ENCODE measurements at places on chromosomes 7 and 10.

DNA sequence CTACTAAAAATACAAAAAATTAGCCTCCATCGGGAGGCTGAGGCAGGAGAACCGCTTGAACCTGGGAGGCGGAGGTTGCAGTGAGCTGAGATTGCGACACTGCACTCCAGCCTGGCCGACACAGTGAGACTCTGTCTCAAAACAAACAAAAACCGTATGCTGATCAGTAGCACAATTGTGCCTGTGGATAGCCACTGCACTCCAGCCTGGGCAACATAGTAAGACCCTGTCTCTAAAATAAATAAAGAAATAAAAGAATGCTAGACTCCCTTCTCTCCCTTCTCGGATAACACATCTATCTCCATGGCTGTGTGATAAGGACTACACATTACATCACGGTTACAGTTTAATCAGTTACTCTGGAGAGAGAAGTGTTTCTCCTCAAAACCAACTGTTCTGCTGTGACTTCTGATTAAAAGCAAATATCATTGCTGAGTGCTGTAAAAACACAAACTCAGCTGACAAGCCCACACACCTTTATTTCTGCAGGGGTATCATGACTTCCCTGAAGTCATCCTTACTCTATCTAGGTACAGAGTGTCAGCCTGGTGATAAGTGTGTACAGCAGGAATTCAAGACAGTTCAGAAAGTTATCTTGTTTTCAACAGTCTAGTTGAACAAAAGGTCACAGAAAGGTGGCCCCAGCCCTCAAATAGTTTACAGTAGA lies 5.3 kb upstream of the ARHGAP19 start:
- DNase-seq = no peak

GRCh38 chr10:63114031-63114814 lies 18.9 kb upstream of the NRBF2 start:
- no peak for DNase-seq

DNA sequence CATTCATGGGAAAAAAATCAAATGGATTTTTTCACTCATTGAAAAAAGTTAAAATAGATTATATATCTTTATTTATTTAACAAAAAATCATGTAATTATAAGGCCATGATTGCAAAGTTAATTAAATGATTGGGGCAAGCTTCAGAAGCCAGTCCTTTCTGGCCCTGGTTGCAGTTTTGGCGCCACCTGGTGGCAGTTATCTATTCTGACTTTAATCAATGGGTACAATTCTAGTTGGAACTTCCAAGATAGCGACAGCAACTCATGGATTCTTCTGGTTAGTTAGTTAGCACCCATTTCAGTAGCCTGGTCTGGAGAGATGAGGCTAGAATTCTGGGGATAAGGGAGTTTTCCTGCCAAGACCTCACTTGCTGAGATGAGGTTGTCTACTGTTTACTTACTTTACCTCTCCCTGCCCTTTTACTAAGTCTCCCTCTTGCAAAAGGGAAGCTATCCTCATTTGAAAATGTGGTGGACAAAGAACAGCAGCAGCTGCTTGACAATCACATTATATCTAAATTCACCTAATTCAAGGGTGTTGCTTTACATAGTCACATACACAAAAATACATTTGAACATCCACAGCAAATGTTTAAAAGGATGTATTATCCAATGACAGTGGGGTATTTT lies 42.3 kb downstream of the NOC3L start:
- DNase-seq = peak; percentile 53

- DNase-seq = no peak
Measured at GRCh38 chr7:81789406-81790119, 19.7 kb upstream of the HGF start.

- no peak for DNase-seq
Measured at GRCh38 chr10:55550236-55550635, 749.2 kb upstream of the PCDH15 start.

DNA sequence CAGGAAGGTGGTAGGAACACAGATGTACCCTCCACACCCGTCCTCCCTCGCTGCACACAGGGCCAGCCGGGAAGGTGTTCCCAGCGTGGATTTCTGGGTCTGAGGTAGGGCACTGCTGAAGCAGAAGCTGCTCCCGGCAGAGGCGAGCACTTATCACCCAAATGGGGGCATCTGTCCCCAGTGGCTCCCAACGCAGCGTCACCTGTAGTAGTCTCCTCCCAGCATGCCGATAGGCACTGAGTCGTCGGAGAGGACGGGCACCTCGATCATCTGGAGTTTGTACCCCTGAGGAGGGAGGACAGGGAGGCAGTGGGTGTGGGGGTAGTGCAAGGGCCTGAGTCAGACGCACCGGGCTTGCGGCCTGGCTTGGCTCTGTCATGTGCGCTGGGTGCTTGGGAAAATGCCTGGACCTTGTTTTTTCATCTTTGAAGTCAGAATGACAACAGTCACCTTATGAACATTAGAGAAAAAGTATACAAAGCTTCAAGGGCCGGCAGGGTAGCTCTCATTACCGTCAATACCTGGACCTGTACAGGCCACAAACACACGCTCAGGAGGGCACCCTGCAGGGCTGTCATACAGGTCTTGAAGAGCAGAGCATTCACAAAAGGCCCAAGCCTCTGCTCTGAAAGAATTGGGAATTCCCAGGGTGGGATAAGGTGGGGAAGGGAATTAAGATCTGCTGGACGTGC lies 3.1 kb upstream of the PYROXD2 start:
- DNase-seq = no peak

DNA sequence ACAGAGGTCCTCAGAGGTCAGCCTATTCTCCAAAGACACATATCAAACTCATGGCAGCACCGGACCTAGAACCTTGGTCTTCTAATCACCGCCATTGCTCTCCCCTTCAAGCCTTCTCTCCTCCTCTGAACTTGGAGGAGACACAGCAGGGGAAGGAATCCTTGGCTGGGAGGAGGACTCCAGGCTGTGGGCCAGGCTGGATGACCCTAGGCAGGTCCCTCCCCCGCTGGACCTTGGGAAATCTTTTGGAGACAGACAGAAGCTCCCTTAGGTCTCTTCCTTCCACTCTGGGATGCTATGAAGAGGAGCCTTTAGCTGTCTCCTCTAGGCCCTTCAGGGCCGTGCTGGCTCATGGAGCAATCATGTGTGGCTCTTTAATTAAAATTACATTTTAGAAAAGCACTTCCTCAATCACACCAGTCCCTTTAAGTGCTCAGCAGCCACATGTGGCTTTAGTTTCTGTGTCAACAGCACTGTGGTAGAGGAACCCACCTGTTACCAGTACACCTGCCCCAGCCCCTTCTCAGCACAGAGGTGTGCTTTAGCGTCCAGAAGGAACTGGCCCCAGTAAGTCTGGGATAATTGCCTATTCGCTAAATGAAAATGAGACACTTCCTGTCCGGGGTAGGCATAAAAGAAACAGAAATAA lies 238.2 kb downstream of the CELF2 start:
- no peak for DNase-seq

DNA sequence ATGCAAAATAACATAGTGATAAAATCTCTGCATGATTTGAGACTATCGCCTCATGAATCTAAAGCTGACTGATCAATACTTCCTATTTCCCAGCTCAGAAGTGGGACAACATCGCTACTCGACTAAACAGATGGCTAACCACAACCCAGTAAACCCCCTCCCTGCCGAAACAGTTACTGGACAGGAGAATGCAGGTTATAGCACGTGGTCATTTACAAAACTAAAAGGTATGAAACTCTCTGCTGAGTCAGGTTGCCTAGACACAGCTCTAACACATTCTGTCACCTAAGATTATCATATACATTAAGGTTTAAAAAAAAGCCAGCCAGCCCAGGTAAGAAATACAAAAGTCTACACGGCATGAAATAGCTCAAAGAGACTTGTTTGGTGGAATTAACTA lies 64.0 kb downstream of the CTBP2 start:
- DNase-seq = no peak

- DNase-seq = no peak
Measured at GRCh38 chr7:29987811-29988317, 1.7 kb downstream of the SCRN1 start.

DNA sequence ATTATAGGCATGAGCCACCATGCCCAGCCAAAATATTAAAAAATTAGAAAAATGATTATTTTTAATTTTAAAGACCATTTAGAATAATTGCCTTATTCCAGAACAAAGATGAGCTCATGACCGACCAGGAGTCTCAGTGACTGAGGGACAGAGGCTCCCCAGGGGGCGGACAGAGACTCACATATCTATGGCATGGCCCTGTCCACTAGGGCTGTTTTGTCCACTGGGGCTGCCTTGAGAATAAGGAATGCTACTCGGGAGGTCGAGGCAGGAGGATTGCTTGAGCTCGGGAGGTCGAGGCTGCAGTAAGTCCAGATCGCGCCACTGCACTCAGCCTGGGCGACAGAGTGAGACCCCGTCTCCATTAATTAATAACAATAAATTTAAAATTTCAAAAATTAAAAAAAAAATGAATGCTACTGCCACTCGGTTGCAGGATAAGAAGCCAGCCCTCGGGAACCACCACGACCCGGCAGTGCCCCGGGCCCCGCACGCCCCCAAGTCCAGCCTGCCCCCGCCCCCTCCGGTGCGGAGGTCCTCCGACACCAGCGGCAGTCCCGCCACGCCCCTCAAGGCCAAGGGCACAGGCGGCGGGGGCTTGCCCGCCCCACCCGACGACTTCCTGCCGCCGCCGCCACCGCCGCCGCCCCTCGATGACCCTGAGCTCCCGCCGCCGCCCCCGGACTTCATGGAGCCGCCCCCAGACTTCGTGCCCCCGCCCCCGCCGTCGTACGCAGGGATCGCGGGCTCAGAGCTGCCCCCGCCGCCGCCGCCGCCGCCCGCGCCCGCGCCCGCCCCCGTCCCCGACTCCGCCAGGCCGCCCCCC lies 128.6 kb downstream of the APBB1IP start:
- no peak for DNase-seq

- no peak for DNase-seq
Measured at GRCh38 chr7:43679210-43680068, 49.9 kb downstream of the COA1 start.

DNA sequence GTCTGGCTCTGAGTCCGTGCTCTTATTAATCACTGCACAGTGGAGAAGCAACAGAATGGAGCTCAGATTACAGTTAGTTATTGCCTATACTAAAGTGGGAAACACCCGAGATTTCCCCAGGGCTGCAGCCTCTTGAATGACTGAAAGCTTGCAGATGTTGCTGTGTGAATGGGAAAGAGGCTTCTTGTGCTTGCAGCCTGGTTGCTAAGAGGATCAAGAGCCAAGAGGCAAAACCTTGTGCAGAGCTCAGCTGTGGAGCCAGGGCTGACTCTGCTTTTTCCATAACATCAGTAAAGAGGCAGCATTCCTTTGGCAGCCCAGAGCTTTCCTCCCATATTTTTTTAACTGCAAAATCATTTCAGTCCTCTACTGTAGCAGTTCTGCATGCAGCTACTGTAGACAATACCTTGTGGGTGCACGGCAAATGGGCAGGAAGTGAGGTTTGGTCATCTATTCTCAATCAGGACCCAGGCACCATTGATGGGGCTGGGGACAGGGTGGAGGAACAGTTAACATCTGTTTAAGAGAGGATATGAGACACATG lies 86.5 kb downstream of the RALA start:
- DNase-seq = no peak

GRCh38 chr10:95530561-95530960 lies 30.6 kb downstream of the SORBS1 start:
- no peak for DNase-seq

DNA sequence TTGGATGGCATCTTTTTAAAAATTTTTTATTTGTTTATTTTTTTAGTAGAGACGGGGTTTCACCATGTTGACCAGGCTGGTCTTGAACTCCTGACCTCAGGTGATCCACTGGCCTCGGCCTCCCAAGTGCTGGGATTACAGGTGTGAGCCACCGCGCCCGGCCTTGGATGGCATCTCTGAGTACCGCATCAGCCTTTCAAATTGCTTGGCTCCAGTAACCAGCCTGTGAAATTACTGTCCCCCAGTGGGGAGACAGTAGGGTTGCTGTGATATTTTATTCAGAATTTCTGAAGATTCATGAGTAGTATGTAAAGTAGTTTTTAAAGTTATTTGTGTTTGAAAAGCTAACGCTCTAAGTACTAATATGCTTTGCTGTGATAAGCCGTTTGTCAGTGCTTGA lies 1.2 kb downstream of the NUB1 start:
- DNase-seq = no peak

GRCh38 chr7:127920787-127921438 lies 110.3 kb downstream of the LRRC4 start:
- no peak for DNase-seq

DNA sequence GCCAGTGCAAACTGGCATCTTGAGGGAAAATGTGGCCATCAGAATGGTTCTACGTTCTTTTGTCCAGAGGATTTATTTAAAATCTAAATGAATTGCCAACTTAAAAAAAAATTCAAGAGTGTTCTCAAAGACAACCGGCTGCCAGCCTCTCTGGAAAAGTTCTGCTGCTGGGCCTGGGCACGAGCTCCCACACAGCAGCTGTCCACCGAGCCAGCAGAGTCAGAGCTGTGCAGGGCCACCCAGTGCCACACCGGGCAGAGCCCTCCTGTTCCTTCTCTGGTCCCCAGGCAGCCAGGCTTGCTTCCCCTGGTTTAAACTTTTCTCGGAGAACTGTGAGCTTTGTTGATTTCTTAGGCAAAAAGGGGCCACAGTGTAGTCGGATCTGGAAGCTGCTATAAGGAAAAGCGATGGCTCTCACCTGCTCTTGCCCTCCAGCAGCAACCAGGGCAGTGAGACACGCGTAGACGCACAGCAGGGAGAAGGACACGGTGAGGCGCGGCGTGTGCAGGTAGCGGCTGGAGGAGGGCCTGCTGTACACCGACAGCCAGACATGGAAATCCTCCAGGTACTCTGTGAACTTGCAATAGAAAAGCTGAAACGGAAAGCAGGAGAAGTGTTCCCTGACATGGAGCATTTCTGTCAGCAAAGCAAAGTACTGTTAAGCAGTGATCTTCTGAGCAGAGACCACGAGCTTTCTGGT lies 111.6 kb downstream of the PKD1L1 start:
- DNase-seq = no peak

GRCh38 chr7:151012031-151012692 lies 12.1 kb downstream of the ATG9B start:
- no peak for DNase-seq

- peak; percentile 4 for DNase-seq
Measured at GRCh38 chr10:60732807-60733516, 45.3 kb upstream of the CDK1 start.

- DNase-seq = no peak
Measured at GRCh38 chr7:77894574-77895091, 96.1 kb downstream of the PHTF2 start.

DNA sequence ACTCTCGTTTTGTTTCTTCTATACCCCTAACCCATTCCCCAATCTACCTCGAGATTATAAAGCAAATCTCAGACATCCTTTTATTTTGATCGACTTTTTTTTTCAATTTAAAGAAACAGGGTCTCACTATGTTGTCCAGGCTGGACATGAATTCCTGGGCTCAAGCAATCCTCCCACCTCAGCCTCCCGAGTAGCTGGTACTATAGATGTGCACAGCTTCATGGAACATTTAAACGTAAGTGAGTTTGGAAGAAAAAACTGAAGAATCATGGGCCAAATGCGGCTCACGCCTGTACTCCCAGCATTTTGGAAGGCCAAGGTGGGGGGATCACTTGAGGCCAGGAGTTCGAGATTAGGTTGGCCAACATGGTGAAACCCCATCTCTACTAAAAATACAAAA lies 96.0 kb downstream of the UPF2 start:
- no peak for DNase-seq

- DNase-seq = peak; percentile 90
Measured at GRCh38 chr10:49620841-49621378, 7.1 kb downstream of the CHAT start.

All from NCI-H1694 treated with DMSO at 0.1 percent for 48 hours (cell line).